ENCODE measurements at places on chromosomes 7 and 10.

- DNase-seq, result no peak
Observed at GRCh38 chr7:121302214-121302745, 26.5 kb upstream of the WNT16 start.

DNA sequence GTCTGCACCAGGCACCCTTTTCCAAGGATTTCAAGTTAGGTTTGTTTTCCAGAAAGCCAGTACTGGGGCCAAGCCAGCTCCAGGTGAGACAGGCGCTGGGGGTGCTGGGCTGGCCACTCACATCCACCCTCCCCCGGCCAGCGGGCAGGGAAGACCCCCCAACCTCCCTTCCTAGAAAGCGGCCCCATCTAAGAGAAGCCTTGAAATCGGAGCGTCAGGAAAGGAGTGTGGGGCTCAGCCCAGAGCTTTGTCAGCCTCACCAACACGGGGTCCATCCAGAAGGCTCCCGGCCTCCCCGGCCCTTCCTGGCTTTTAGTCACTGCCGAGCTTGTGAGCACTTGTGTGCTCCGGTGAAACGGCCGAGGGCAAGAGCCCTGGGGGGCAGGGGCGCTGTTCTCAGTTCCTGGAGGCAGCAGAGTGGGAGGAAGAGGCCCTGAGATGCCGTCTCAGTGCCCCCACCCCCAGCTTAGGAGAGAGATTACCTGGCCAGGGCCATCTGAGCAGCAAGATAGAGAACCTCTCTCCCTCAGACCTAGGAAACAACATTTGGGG, 39.6 kb downstream of the PDGFA start:
- DNase-seq, result no peak

GRCh38 chr7:11195502-11195901, 221.8 kb downstream of the PHF14 start:
- no peak for DNase-seq

- DNase-seq, result no peak
Observed at GRCh38 chr10:53033396-53033795, 260.8 kb upstream of the MBL2 start.

- no peak for DNase-seq
Observed at GRCh38 chr10:96743988-96744585, 23.8 kb upstream of the PIK3AP1 start.

DNA sequence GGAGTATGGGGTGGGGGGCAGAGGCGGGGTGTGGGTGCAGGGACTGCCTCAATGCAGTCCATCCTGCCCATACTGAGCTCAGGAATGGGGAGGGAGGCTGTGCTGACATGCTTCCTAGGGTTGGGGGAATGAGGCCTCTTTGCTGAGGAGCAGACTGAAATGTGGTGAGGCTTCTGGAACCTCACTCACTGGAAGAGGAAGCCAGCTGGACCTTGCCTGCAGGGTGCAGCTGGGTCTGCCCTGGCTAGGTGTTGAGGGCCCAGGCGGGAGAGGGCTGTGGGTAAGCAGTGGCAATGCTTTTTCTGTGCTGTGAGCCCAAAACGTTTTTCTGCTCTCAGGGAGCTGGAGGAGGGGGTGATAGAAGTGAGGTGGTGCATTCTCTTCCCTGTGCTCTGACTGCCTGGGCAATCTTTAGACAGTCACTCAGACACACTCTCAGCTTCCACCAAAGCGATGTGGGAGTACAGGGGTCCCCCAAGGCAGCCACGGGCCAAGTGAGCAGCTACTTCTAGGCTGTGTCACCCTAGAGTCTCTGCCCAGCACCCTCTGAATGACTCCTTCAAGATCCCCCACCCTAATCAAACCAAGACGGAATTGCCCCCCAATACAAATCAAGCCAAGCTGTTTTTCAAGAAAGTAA, 41.1 kb upstream of the BMPR1A start:
- no peak for DNase-seq

- no peak for DNase-seq
Observed at GRCh38 chr10:14616955-14617730, 157.6 kb downstream of the FAM107B start.

DNA sequence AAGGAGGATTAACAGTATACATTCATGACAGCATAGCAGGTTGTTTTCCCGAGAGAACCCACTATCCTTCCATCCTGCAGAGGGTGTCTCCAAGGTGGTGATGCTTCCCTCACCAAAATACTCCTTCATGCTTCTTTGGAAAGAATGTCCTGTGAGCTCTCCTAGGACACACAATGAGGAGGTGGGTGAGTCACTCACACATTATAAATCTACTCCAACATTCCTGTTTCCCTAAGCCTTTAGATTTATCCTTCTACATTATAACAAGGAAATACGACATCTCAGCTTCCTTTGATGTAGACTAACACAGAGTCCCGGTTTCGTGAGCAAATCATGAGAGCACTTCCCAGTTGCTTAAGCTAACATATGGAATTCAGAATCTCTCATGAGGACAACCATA, 689.7 kb upstream of the CELF2 start:
- DNase-seq, result no peak

- DNase-seq, result no peak
Observed at GRCh38 chr7:44154703-44155102, 13.6 kb upstream of the MYL7 start.

DNA sequence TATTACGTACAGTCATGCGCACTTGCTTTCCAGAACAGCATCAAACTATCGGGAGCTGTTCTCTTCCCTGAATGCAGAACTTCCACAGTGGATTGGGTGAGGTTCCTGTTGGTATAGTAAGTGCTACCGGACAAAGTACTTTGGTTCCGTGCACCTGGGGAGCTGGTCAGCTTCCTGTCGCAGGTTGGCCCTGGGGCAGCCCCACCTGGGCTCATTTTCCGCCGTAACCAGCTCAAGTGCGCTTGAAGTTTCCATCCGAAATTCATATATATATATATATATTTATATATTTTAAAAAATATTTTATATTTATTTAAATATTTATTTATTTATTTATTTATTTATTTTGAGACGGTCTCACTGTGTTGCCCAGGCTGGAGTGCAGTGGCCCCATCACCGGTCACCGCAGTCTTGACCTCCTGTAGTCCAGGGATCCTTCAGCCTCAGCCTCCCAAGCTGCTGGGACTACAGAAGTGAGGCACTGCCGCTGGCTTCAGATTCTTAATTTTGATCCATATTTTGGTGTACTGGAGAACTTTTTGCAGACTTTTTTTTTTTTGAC, 6.5 kb downstream of the SCART1 start:
- no peak for DNase-seq

DNA sequence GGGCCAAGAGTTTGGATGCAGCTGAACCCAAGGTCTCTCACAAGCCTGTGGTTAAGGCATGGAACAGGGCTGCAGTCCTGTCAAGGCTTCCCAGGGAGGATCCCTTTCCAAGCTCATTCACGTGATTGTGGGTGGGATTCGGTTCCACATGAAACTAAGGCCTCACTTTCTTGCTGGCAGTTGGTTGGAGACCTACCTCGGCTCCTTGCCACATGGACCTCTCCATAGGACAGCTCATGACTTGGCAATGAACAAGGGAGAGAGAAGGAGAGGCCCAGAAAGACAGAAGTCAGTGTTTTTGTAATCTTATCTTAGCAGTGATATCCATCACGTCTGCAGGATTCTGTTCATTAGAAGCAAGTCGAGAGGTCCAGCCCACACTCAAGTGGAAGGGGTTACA, 583.8 kb downstream of the LRMDA start:
- DNase-seq, result no peak

GRCh38 chr7:90570373-90570959, 25.7 kb upstream of the CDK14 start:
- DNase-seq, result no peak

GRCh38 chr10:52220947-52221346, 93.1 kb upstream of the DKK1 start:
- no peak for DNase-seq
